ENCODE measurements at places on chromosomes 6 and 20.

GRCh38 chr6:124389127-124389526 lies 573.1 kb upstream of the RNF217 start:
- no peak for DNase-seq

DNA sequence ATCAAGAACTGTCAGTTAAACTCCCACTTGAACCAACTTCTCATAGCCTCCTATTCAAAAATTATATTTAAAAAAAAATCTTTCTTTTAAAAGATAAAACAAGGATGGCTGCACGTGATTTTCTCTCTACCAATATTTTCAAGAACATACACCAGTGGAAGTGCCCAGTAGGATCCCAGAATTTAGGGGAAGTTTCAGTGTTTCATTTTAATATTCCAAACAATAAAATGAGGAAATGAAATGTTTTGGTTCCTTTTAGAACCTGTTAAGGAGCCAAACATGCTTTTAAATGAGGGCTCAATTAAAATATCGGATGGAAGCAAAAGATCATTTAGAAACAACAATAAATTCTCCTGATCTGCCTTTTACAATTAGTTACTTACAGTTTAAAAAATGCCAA lies 26.4 kb upstream of the PRELID3B start:
- DNase-seq: no peak

- no peak for DNase-seq
Observed at GRCh38 chr20:3661060-3661813, 2.0 kb downstream of the GFRA4 start.

- no peak for DNase-seq
Observed at GRCh38 chr6:6105472-6106036, 98.8 kb upstream of the NRN1 start.

DNA sequence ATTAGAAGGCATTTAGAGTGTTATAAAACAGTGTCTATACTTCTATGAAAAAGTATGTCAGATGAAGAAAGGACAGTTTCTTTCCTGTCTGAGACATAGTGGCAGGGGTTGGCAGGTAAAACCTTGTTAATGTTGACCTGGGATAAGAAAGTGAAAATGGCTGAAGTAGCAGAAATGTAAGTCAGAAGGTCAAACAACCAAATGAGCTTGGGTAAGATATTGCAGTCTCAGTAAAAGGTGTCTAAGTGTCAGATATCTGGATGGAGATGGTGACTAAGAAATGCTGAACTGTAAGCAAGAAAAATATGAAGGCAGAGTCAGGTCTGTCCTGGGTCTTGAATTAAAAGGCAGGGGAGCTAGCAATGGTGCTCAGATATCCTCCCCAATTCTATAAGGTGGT lies 400.3 kb downstream of the CD109 start:
- no peak for DNase-seq

DNA sequence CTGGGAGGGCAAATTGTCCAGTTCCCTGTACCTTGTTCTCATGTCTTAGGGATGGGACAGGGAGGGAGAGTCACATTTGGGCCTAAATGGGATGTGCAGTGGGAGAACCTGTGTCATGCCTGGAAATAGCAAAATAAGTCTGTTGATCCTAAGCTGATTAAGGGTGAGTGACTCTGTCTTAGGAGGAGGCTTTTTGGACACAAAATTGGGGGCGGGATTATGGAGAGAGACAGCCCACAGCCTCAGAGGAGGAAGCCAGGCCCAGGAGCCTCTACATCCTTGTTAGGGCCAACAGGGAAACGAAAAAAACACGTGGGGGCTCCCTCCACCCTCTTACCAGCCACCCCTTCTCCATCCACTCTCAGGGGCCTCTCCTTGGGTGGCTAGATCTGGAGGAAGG lies 2.2 kb downstream of the KCNB1 start:
- DNase-seq: no peak

DNA sequence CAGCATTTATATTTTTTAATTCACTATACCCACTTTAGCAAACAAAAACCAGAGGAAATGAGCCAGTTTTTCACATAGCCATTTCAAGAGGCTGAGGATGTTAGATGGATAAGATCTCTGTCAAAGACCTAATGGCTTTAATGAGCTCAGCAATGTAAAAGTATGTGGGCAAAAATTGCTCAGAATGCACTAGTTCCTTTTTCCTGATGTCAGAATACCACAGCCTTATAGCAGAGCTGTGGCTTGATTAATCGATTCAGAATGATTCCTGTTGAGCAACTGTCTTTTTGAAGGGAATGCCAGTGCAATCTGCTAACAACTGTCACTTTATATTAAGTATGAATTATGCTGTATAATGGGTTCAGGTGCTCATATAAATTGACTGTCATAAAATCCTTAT lies 100.6 kb upstream of the HIVEP1 start:
- DNase-seq: no peak

- DNase-seq: no peak
Observed at GRCh38 chr6:75775219-75775618, 26.2 kb downstream of the MYO6 start.

DNA sequence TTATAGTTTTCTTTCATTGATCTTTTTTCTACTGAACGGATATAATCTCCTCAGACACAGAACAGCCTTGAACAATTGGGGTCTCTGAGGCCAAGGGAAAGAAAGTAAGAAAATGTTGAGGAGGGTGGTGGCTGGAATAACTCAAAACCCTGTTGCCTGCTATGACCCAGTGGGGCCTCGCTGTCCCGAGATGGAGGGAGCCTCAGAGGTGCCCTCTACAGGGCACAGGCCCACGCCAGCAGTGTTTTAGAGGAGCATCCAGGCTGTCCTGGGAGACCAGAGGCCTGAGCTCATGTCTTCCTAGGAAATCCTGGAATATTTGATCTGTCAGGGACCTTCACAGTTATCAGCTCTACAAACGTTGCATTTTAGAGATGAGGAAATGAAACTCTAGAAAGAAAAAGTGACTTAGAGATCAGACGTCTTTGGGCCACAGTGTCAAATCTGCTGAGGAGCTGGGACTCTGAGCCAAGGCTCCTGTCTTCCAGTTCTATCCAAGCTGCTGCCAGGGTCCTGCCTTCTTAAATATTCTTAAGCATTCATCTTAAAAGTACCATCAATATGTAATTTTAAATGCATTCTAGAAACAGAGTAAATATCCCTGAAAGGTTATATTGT lies 26.3 kb downstream of the ALDH5A1 start:
- peak; percentile 26 for DNase-seq

DNA sequence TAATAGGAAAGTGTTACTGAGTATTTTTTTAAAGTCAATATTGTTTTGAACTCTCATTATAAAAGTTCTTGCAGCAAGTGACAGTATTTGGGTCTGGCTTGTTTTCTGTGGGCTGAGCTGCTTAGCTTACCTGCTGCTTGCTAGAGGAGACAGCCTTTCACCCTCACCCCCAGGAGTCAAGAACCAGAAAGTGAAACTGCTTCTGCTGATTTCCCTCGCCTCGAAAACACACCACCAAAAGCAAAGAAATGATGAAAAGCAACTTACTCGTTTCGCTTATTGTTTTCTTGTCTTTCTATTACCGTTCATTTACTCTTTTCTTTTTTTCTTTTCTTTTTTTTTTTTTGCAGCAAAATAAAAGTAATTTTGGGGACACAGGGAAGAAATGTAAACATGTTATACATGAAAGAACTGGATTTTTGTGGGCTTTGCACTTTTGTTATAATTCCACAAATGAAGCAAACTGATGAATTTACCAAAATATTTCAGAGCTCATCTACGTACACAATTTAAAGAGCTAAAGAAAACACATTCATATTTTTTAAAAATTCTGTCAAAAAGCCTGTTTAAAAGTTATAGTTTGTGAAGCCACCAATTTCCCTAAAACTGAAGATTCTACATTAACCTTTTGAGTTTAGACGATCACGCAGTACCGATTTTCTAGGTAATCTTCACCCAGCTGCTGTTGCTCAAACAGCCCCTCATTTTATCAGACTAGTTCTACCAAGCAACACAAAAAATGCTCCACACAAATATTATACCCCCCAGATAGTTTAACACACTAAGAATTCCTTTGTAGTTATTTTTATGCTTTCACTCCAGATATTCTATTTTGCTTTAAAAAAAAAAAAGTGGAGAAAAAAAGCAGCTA lies 1.7 kb downstream of the SCML4 start:
- DNase-seq: peak; percentile 58

DNA sequence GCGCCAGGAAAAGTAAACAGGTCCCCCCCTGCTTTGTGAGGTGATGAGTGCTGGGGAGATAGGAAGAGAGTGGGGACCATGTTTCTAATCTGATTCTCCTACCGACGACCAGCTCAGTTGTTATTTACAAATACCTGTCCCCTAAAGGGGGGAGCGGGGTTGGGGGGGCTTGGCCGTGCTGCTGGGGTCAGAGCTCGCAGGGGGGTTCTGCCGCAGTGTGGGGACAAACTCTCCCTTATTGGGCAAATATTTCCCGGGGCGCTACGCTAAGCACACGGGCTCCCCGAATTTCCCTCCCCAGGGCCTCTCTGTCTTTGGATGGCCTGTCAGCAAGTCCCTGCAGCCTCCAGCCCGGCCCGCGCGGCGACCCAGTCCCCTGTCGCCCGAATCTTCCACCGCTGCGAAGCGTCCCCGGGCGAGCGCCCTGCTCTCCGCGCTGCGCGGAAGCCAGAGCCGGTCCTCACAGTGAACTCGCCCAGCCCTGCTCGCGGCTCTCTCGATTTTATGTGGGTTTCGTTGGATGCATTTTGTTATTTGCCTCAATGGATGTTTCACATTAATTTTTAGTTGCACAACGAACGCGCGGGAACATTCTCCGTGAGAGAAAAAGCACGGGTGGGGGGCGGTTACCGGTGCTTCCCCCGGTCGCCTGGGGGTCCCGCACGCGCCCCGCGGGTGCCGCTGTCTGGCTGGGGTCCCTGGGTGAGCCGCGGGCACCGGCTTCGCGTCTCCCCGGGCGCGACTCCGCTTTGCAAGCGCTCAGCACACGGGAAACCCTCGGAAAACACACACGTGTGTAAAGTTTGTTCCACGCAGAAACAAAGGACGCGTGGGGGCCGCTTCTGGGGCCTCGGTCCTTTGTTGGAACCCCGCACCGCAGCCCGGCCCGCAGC lies 1.5 kb upstream of the STX16 start:
- DNase-seq: peak; percentile 27

GRCh38 chr20:11041396-11041795 lies 367.6 kb upstream of the JAG1 start:
- DNase-seq: no peak

DNA sequence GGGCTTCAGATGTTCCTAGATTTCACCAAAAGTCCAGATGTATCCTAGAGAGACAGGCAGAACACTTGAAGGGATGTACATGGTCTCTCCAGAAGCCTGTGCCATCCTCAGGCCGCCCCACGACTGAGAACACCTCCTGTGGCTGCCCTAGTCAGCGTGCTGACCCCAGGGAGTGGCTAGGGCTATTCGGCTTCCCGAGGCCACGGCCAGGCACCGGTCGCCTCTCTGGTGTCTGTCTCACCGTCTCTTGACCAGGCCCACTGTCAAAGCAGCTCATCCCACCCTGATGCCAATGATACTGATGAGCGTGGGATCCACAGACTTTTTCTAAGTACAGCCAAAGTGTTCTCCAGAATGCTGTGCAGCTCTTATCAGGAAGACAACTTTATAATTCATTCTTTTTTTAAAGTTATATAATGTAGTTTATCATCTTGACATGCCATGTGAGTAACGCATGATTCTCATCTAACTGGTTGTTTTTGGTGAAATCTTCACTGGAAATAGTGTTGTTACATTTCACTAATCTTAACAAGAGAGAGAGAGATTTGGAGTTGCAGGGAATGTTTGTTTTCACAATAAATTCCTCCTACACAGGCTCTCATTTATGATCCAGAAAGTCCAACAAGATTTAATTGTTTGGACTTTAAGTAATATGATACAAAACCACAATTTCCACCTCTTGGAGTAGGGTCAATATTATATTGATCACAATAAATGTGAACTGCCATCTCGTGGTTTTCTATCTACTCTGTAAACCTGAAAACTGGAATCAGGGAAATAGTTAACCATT lies 41.7 kb upstream of the KLHL31 start:
- DNase-seq: no peak

GRCh38 chr6:168377484-168377855 lies 57.9 kb upstream of the DACT2 start:
- DNase-seq: no peak

GRCh38 chr20:63829603-63829944 lies 1.5 kb downstream of the ZBTB46 start:
- no peak for DNase-seq

GRCh38 chr6:12313992-12314589 lies 23.9 kb downstream of the EDN1 start:
- no peak for DNase-seq

DNA sequence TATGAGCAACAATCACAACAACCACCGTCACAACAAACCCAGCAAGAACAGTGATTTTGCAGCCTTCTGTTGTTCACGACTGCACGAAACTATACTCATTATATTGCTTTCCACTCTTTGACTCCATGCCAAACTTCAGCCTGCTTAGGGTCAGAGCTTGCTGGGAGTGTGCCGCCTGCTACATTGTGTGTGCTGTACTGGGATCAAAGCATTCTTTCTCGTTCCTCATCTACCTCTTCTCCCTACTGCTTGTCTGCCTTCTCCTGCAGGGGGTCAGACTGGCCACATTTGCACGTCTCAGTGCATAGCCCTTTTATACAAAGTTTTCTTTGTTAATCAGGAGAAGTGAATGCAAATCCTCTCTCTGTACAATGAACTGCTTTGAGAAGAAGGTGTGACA lies 401.6 kb upstream of the CITED2 start:
- no peak for DNase-seq

DNA sequence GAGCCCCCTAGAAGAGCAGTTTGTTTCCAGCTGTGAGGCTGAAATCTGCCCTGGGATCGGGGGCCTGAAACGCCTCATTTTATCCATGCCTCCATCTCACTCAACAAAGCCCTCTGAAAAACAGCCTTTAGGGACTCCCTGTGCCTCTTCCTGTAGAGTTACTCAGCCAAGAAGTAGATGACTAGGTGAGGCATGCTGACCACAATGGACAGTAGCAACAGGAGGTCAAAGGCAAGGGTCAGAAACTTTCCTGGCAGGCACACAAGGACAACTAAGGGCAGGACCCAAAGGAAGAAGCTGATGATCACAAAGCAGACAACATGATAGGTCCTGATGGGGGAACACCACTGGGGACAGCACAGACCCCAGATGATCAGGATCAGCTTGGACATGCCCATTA lies 12.8 kb downstream of the MAS1L start:
- DNase-seq: no peak

DNA sequence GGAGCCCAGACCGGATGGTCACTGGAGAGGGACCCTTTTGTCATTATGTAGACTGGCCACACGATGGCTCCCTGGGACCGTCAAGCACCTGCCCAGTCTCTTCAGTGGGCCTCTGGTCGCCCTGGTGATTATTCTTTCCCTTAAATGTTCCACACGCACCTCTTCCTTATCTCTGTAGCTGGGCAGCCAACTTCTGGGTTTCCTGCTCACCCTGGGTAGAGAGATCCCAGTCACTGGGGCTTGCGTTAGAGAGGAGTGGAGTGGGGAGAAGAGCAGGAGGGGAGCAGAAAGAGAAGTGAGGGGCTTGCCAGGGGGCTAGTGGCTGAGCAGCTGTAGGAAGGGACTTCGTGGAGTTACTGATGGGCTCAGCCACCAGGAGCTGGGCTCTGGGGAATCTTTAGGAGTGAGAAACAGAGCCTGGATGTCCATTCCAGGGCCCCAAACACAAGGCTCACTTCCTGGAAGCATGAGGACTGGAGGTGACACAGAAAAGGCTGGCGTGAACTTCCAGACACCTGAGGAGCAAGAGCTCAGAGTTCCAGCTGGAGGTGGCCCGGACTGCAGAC lies 150.1 kb downstream of the DHX35 start:
- no peak for DNase-seq

- no peak for DNase-seq
Observed at GRCh38 chr6:79984261-79984660, 20.2 kb upstream of the TTK start.

- DNase-seq: no peak
Observed at GRCh38 chr6:91438570-91438969, 851.7 kb upstream of the MAP3K7 start.

GRCh38 chr6:161226009-161226964 lies 47.6 kb downstream of the AGPAT4 start:
- DNase-seq: peak; percentile 2

Measured in stimulated activated CD4-positive, alpha-beta T cell treated with anti-CD3 and anti-CD28 coated beads, Interleukin-1b, Interleukin-23, amount 100 ng/mL, for 48 hours (primary cell).